HT-29 (cell line): ENCODE measurements at places on chromosomes 11 and 22. TPM values are rescaled to one million over a fixed set of nuclear protein-coding genes. Genes with fewer than 3 reads are reported as not detected.

DNA sequence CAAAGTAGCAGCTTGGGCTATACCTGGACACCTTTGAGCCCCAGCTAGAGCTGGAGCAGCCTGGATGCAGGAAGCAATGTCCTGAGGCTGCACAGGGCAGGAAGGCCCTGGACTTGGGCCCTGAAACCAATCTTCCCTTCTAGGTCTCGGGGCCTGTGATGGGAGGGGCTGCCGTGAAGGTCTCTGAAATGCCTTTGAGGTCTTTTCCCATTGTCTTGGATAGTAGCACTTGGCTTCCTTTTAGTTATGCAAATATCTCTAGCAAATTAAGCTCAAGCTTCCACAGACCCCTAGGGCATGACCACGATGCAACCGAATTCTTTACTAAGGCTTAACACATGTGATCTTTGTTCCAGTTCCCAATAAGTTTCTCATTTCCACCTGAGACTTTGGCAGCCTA lies 40.0 kb downstream of the LINC01488 start:
- DNase-seq, result no peak

The CADM1 gene
- total RNA-seq, result not detected in 2 replicates

- DNase-seq, result no peak
These were observed 2.5 kb downstream of the ST13 start for GRCh38 chr22:40853961-40854360.

GRCh38 chr11:18723991-18724390 lies 2.0 kb downstream of the IGSF22 start:
- DNase-seq, result no peak

DNA sequence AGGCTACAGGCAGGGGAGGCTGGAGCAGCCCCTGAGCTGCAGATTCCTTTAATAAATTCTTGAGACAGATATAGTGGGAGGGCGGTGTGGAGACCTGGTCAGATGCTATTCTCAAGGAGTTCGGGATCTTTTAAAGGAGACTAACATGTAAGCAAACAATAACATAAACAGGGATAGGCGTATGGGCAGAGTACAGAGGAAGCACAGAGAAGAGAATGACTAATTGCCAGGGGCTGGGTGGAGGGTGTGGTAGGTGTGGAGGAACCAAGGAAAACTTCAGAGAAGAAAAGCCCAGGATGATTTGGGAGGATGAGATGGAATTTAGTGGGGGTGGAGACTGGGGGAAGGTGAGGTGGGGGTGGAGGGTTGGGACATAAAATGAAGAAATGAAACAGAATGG lies 9.7 kb upstream of the HEPHL1 start:
- DNase-seq, result no peak

The CRYBB2 gene
- not detected in 2 replicates for total RNA-seq
